ENCODE measurements at places on chromosomes 6 and 20. TPM values are rescaled to one million over a fixed set of nuclear protein-coding genes. Genes with fewer than 3 reads are reported as not detected.

Gene CLPSL1
- not detected for total RNA-seq

GRCh38 chr6:119174879-119175817, 96.7 kb upstream of the FAM184A start:
- H3K4me1 ChIP-seq = peaks cover 18% of the 10 kb centered on the region
- H3K36me3 ChIP-seq = peaks cover 4% of the 10 kb centered on the region
- no peak overlapping the region for H3K27ac ChIP-seq
- no peak for DNase-seq

GRCh38 chr6:12884983-12885382, 168.4 kb downstream of the PHACTR1 start:
- H3K4me3 ChIP-seq = no peak overlapping the region
- peaks cover 24% of the 10 kb centered on the region for H3K27me3 ChIP-seq
- no peak for DNase-seq
- H3K27ac ChIP-seq = no peak overlapping the region
- no peaks in the 10 kb centered on the region for H3K4me1 ChIP-seq
- no peaks in the 10 kb centered on the region for H3K36me3 ChIP-seq

- H3K4me3 ChIP-seq = no peak overlapping the region
- DNase-seq = no peak
- no peak overlapping the region for H3K27ac ChIP-seq
- H3K4me1 ChIP-seq = no peaks in the 10 kb centered on the region
- no peaks in the 10 kb centered on the region for H3K36me3 ChIP-seq
These were observed 20.2 kb upstream of the SLC22A3 start for GRCh38 chr6:160327981-160328380.

GRCh38 chr20:62953839-62954703, 1.6 kb downstream of the SLC17A9 start:
- no peak for DNase-seq
- peak overlapping the region; percentile 91 for H3K27ac ChIP-seq
- H3K4me1 ChIP-seq = peaks cover 16% of the 10 kb centered on the region
- no peaks in the 10 kb centered on the region for H3K27me3 ChIP-seq

Gene MYT1
- total RNA-seq = not detected

Gene HLA-DOA
- 22.1 TPM for total RNA-seq

DNA sequence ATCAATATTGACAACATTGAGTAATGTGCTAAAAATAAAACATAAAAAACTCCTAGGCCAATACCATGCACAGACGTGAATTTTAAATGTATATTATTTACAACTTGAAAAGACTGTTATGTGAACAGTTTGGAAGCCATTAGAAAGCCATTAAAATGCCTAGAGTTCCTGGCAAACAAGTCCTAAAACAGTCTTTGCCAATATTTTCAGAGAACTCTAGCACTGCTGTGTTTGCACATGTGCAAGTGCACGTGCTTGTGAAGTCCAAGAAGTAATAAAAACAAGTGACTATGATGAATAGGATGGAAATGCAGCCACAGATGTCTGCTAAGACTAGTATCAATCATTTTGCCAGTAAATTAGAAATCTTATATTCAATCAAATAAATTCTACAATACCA, 1447.6 kb downstream of the GRIK2 start:
- H3K4me1 ChIP-seq = no peaks in the 10 kb centered on the region
- no peak overlapping the region for H3K27ac ChIP-seq
- H3K36me3 ChIP-seq = no peaks in the 10 kb centered on the region
- DNase-seq = no peak

Gene PAQR8
- total RNA-seq = 4.1 TPM

Gene CPXM1
- total RNA-seq = 47.8 TPM

DNA sequence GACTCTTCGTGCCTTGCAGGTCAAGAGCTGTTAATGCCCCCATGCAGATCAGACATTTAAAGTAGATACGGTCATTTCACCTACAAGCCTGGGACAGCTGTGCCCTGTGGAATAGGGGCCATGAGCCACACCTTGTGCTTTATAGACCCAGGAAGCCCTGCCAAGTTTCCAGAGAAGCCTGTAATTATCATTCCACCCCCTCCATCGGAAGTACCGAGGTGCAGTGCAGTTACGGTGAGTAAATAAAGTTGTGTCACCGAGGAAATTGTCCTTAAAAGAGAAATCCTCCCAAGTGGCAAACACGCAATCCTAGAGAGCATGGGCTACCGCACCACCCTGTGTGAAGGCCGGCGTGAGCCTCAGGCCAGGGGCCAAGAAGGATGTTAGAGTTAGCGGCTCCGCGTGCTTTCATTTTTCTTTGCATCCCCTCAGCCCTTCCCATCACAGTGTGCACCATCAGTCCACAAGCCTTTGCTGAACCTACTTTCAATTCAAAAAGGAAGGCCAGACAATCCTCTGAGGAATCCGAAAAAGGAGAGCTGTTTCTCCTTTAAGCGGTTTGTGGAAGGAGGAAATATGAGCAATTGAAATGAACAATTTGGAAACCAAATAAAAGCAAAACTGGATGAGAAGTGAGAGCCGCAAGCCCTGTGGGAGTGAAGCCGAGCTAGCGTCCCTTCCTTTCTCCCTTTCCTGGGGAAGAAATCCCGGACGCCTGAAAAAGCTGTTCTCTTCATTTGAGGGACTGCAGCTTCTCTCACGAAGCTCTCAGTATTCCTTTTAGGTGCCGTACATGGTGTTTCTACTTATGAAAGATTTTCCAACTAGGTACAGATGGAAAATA, 183.3 kb upstream of the PDE10A start:
- no peaks in the 10 kb centered on the region for H3K4me1 ChIP-seq
- no peak overlapping the region for H3K4me3 ChIP-seq
- no peaks in the 10 kb centered on the region for H3K36me3 ChIP-seq
- H3K27ac ChIP-seq = no peak overlapping the region
- DNase-seq = no peak
- peaks cover 62% of the 10 kb centered on the region for H3K27me3 ChIP-seq

Gene SRSF12
- total RNA-seq = 0.14 TPM

DNA sequence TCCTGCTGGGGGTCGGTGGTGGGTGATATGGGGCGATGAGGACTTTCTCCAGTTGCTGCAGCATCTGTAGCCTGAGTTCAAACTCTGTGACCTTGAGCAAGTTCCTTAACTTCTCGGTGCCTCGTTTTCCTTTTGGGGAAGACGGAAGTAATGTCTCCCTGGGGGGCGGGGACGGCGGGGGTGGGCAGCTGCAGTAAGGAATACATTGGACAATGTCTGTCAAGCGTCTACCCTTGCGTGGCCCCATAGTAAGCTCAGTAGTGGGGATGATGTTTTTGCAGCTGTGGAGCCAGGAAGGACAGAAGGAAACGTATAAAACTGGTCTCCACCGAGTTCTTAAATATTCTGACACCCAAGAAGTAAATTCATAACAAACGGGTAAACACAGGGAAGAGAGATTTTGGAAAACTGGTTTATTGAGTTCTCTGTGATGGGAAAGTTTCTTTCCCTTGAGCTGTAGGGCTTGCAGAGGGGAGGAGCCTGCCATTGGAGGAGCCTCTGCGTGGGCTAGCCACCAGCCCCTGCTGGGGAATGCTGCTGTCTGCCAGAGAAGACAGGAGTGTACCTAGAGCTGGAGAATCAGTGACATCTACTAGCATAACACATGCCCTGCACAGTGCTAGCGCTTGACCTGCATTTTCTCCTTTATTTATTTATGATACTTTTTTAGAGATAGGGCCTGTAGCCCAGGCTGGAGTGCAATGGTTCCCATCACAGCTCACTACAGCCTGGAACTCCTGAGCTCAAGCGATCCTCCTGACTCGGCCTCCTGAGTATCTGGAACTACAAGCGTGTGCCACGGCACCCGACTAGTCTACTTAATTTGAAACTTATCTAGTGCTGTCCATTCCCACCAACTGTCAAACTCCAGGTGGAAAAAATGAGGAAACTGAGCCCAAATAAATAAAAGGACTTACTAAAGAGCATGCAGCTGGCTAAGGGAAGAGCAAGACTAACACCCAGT, 1.2 kb upstream of the ACSS1 start:
- peak overlapping the region; percentile 65 for H3K4me3 ChIP-seq
- no peak for DNase-seq
- H3K36me3 ChIP-seq = no peaks in the 10 kb centered on the region
- peaks cover 16% of the 10 kb centered on the region for H3K27me3 ChIP-seq

DNA sequence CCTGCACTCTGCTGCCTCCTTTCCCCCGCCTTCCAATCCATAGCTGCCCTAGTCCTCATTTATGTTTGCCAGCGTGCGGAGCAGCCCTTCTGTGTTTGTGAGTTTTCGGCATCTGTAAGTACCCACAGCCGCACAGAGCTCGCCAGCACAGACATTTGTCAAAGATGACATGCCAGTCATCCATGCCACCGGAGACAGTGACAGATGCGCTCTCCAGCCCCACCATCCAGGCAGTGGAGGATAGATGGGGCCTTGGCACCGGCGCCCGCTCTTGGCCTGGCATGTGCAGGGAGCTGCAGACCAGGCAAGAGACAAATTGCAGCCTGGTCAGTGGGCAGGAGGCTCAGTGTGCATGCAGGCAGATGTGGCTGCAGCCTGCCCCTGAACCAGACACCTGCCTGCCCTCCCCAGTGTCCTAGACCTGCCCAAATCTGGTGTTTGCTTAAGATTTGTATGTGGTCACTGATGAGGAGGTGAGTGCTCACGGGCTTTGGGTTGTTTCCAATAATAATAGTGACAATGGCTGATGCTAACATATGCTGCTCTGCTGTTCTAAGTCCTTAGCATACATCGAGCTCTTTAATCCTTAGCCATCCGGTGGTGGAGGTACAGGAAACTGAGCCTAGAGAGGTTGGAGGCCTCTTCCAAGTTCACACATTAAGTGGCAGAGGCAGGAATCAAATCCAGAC, 78.1 kb downstream of the UNC5CL start:
- no peak for DNase-seq
- H3K27ac ChIP-seq = no peak overlapping the region
- no peak overlapping the region for H3K4me3 ChIP-seq
- no peaks in the 10 kb centered on the region for H3K36me3 ChIP-seq

- no peaks in the 10 kb centered on the region for H3K36me3 ChIP-seq
- H3K4me3 ChIP-seq = no peak overlapping the region
- H3K27ac ChIP-seq = no peak overlapping the region
These were observed 96.7 kb downstream of the MAP3K7 start for GRCh38 chr6:90490030-90490716.

GRCh38 chr20:40192529-40192928, 496.5 kb downstream of the MAFB start:
- DNase-seq = no peak

All from natural killer cell treated with Interleukin-12 subunit alpha and Interleukin-12 subunit beta and Interleukin-15 and Interleukin-18, amount 100 ng/mL, for 72 hours (primary cell).